Muscle of leg (tissue), 16 donors: ENCODE measurements at places on chromosomes 4 and X. TPM values are rescaled to one million over a fixed set of nuclear protein-coding genes. Genes with fewer than 3 reads are reported as not detected.

- no peaks in the 10 kb centered on the region for H3K27me3 ChIP-seq
- H3K4me3 ChIP-seq = no peak overlapping the region
- no peaks in the 10 kb centered on the region for H3K4me1 ChIP-seq
- no peaks in the 10 kb centered on the region for H3K36me3 ChIP-seq
These were observed 17.0 kb upstream of the GABRA4 start for GRCh38 chr4:47010347-47010911.

The GLRA2 gene
- total RNA-seq = 0.09 TPM

DNA sequence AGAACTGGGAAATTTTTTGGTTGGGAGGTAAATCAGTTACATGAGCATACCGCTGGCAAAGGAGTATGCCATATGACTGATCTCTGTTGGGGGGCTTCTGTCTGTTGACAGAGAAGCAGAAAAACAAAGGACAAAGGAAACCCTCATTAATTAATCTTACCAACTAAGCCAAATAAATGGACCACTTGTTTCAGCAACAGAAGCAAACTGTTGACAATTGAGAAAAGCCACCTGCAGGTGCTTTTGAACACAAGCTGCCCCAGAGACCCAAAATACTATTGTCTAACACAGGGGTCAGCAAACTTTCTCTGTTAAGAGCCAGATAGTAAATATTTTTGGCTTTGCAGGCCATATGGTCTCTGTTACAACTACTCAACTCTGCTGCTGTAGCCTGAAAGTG lies 7.0 kb upstream of the FRYL start:
- H3K4me1 ChIP-seq = no peaks in the 10 kb centered on the region
- no peaks in the 10 kb centered on the region for H3K27me3 ChIP-seq
- H3K36me3 ChIP-seq = no peaks in the 10 kb centered on the region
- H3K4me3 ChIP-seq = no peak overlapping the region
- no peak overlapping the region for H3K27ac ChIP-seq

The TMPRSS11A gene
- not detected for total RNA-seq

The KLB gene
- total RNA-seq = under 0.01 TPM

DNA sequence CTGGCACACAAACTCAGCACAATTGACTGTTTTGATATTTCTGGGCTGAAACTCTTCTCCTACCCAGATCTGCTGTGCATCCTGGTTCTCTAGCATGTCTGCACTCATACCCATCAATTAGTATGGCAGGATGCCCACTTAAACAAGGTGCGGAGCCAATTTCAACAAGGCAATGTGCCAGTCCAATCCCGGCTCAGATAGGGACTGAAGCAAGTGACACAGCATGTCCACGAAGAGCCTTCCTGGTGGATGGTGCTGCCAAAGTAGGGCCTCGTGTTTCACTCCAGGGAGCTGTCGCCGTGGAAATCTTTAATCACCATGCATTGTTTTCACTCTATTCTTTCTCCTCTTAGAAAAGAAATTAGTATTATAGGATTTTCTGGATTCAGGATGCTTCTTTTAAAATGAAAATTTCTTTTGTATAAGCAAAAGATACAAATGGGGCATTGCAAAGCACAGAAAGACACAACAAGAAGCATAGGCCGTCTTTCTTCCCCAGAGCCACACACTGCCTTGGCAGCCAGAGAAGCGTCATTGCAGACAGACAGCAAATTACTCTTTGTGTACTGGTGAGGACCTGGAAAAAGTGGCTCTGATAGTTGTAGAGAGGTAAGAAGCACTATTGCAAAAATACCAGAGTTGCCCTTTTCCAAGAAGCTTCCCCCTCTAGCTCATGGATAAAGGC lies 40.6 kb upstream of the LSM6 start:
- H3K27ac ChIP-seq = no peak overlapping the region
- DNase-seq = peak; percentile 40
- H3K36me3 ChIP-seq = no peaks in the 10 kb centered on the region
- H3K4me1 ChIP-seq = peaks cover 2% of the 10 kb centered on the region

The MAGEA2B gene
- not detected for total RNA-seq

GRCh38 chr4:41236032-41236431 lies 20.7 kb upstream of the UCHL1 start:
- no peak for DNase-seq
- H3K36me3 ChIP-seq = no peaks in the 10 kb centered on the region
- H3K27me3 ChIP-seq = no peaks in the 10 kb centered on the region
- H3K4me3 ChIP-seq = no peak overlapping the region
- H3K4me1 ChIP-seq = no peaks in the 10 kb centered on the region

DNA sequence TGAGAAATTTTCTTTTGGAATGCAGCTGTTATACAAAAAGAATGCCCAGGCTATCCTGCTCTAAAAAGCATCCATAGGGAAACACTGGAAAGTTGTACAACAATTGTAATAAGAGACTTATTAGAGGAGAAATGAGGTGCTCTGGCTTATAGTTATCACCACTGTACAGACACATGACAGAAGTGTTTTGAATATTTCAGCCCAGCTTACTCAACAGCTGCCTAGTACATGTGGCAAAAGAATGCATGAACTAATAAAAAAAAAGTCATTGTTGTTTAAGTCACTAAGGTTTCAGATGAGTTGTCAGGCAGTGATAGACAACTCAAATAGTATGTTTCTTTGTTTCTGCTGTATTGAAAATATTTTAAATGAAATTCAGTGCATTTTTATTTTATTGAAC lies 307.7 kb downstream of the GPM6A start:
- H3K4me3 ChIP-seq = no peak overlapping the region
- no peak for DNase-seq
- H3K36me3 ChIP-seq = no peaks in the 10 kb centered on the region
- H3K4me1 ChIP-seq = no peaks in the 10 kb centered on the region

GRCh38 chr4:7336067-7336569 lies 98.6 kb downstream of the PSAPL1 start:
- peaks cover 33% of the 10 kb centered on the region for H3K4me1 ChIP-seq
- no peak for DNase-seq
- H3K27me3 ChIP-seq = peaks cover 18% of the 10 kb centered on the region
- H3K36me3 ChIP-seq = no peaks in the 10 kb centered on the region

The GAGE2A gene
- total RNA-seq = not detected

DNA sequence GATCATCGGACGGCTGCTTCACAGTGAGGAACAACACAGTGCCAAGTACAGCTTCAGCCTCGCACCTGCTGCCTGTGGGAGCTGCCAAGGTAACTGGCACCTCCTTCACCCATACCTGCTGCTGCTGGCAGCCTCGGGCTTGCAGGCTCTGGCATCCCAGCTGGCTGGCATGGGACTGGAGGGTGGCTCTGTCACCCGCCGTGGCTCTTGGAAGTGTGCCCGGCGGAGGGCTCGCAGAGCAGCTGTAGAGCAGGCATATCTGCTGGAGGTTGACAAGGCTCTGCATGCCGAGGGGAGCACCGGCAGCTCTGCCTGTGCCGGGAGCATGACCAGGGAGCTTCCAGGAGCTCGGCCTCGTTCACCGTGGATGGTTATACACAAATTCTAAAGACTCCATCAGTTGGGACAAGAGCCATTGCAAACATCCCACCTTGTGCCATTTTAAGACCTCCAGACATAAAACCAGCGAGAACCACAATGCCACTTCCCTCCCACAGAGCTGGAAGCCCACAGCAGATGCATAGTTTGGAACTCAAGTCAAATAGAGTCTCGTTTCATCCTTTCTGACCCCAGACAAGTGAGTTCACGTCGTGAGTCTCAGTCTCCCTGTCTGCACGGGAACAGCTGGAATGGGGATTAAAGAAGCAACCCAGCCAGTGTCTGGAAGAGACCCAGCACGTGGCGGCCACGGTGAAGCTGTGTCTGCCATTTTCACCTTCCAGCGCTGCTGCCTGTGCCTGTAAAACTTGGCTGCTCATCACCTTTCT lies 84.3 kb upstream of the PSAPL1 start:
- peaks cover 60% of the 10 kb centered on the region for H3K27me3 ChIP-seq
- no peak overlapping the region for H3K4me3 ChIP-seq
- no peaks in the 10 kb centered on the region for H3K36me3 ChIP-seq
- H3K27ac ChIP-seq = no peak overlapping the region
- peaks cover 46% of the 10 kb centered on the region for H3K4me1 ChIP-seq

GRCh38 chrX:133365871-133366611 lies 49.2 kb downstream of the GPC4 start:
- H3K36me3 ChIP-seq = no peaks in the 10 kb centered on the region
- peaks cover 12% of the 10 kb centered on the region for H3K27me3 ChIP-seq
- no peak overlapping the region for H3K4me3 ChIP-seq
- H3K4me1 ChIP-seq = peaks cover 7% of the 10 kb centered on the region

DNA sequence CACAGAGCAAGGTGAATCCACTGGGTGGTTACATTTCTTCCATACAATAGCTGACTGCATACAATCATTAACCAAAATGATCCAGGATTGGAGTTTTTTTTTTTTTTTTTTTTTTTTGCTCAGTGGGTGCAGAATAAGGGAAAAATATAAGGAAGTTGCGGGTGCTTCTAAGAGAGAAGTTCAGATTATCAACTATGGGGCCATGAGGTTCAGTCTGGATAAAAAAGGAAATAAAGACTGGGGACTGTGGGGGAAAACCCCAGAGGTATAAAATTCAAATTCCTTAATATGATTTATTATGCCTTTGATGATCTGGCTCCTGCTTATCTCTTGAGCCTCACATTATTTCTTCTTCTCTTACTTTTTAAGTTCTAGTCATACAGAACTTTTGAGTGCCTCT lies 5.9 kb upstream of the EIF1AX start:
- no peak overlapping the region for H3K27ac ChIP-seq
- H3K27me3 ChIP-seq = peaks cover 23% of the 10 kb centered on the region
- DNase-seq = no peak
- no peaks in the 10 kb centered on the region for H3K36me3 ChIP-seq
- H3K4me3 ChIP-seq = no peak overlapping the region

GRCh38 chr4:116357758-116358157 lies 727.6 kb downstream of the TRAM1L1 start:
- H3K4me1 ChIP-seq = no peaks in the 10 kb centered on the region
- no peak overlapping the region for H3K27ac ChIP-seq
- DNase-seq = peak; percentile 5
- H3K27me3 ChIP-seq = no peaks in the 10 kb centered on the region

The AFAP1 gene
- 25.4 TPM for total RNA-seq

DNA sequence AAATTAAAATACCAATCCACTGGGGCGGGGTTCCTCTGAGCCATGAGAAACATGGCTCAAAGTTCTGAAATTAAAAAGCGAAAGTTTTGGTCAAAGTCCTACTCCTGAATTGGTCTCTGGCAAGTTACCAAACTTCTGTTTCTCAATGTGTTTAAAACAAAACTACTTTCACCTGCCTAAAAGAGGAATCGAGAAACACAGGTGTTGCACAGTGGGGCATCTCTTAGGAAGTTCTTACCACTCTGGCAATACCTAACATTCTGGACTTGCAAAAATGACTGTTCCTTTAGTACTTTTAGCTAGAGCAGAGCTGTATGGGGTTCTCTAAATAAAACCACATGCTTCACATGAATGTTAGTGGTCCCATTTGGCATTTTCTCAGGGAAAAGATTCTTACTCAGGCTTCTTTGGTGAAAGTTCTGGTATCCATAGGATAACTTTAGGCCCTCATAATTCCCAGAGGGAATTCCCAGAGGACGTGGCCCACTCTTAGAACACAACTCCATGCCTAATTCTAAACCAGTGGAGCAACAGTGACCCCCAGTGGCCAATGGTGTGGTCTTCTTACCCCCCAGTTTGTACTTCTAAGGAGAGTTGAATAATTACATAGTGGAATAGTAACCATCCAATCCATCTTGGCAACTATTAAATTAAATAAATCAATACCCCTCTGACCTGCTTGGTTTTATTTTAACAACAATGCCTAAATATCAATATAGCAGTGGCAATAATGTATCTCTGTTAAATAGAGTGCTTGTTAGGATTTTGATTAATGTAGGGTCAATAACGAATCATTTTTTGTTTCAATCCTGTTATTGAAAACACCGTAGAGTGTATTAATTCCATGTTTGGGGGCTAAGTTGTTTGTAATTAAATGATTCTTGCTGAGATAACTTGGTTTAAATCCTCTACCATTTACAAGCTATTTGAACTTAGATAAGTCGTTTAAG lies 21.9 kb downstream of the BMP3 start:
- no peak overlapping the region for H3K27ac ChIP-seq
- no peak overlapping the region for H3K4me3 ChIP-seq
- DNase-seq = peak; percentile 70
- H3K36me3 ChIP-seq = no peaks in the 10 kb centered on the region
- no peaks in the 10 kb centered on the region for H3K27me3 ChIP-seq
- H3K4me1 ChIP-seq = peaks cover 5% of the 10 kb centered on the region

DNA sequence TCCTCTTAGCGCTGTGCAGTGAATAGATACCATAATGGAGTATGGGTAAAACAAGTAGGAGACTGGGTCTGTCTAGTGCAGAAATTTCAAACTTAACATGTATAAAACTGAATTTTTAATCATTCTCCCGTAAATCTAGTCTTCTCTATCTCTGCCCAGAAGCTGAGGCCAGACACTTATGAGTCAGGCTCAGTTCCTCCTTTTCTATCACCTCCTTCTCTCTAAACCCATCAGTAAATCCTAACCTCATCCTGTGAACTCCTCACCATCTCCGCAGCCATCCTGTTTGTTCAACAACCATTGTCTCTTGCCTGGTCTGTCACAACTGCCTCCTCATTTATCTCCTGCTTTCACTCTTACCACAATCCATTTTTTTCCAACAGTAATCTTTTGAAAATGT lies 19.8 kb upstream of the SGMS2 start:
- DNase-seq = no peak
- H3K27me3 ChIP-seq = peaks cover 2% of the 10 kb centered on the region
- H3K27ac ChIP-seq = no peak overlapping the region
- no peaks in the 10 kb centered on the region for H3K4me1 ChIP-seq
- H3K4me3 ChIP-seq = no peak overlapping the region

DNA sequence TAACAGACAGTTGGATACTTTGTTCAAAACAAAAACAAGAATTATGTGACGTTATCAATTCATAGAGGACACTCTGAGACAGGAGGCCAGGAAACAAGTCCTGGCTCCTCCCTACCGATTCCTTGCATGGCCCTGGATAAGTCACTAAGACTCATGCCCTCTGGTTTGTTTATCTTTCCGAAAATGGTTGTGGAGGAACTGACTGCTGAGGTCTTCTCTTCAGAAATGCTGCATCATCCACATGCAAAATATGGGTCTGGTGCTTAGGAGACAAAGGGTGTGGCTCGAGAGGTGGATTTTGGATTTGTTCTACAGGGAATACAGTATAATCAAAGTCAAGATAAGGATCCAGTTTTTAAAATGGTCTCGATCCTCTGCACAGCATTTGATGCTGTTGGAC lies 130.9 kb downstream of the RELL1 start:
- no peak overlapping the region for H3K4me3 ChIP-seq
- H3K27ac ChIP-seq = no peak overlapping the region
- DNase-seq = no peak

GRCh38 chrX:71131510-71131909 lies 13.1 kb downstream of the MED12 start:
- H3K27me3 ChIP-seq = peaks cover 8% of the 10 kb centered on the region
- H3K27ac ChIP-seq = no peak overlapping the region
- no peak overlapping the region for H3K4me3 ChIP-seq
- no peaks in the 10 kb centered on the region for H3K4me1 ChIP-seq
